ENCODE measurements at places on chromosomes 1 and 21.

GRCh38 chr1:8070381-8070811, 44.3 kb upstream of the ERRFI1 start:
- peak; percentile 91 for DNase-seq

- no peak for DNase-seq
Measured at GRCh38 chr1:147072482-147073432, 99.5 kb downstream of the PRKAB2 start.

- no peak for DNase-seq
Measured at GRCh38 chr1:25643929-25644328, 27.3 kb downstream of the MAN1C1 start.

- DNase-seq, result no peak
Measured at GRCh38 chr1:40884055-40884795, 22.1 kb upstream of the CITED4 start.

DNA sequence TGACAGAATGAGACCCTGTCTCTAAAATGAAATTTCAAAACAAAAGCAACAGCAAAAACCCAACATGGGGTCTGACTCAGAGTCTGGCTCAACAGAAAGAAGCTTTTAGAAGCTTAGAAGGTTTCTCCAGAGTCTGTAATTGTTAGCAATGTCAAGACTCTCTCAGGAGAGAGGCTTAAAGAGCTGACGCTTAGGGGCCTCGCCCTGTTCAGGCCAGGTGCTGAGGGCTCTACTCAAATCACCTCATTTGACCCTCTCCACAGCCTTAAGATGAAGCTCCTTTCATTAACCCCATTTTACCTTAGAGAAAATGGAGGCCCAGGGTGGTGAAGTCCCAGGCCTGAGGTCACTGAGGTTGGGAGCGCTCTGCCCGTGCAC, 5.3 kb upstream of the KIF17 start:
- DNase-seq, result peak; percentile 54

DNA sequence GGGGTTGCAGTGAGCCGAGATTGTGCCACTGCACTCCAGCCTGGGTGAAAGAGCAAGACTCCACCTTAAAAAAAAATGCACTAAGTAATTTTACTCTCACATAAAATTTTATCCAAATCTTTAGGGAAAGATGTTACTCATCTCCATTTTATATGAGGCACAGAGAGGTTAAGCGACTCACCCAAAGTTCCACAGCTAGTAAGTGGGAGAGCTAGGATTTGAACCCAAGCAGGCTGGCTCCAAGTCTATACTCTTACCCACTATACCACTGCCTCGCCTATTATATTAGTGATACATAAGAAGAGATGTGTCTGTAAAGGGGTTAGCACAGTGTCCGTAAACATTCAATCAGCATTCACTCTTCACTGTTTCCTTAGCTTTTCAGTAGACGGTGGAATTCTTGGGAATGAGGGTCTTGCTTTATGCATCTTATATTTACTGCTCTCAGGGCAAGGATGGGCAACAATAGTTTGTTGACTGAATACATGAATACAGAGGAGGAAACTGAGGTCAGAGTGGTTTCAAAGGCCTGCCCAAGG, 15.1 kb downstream of the LDLRAD2 start:
- no peak for DNase-seq

DNA sequence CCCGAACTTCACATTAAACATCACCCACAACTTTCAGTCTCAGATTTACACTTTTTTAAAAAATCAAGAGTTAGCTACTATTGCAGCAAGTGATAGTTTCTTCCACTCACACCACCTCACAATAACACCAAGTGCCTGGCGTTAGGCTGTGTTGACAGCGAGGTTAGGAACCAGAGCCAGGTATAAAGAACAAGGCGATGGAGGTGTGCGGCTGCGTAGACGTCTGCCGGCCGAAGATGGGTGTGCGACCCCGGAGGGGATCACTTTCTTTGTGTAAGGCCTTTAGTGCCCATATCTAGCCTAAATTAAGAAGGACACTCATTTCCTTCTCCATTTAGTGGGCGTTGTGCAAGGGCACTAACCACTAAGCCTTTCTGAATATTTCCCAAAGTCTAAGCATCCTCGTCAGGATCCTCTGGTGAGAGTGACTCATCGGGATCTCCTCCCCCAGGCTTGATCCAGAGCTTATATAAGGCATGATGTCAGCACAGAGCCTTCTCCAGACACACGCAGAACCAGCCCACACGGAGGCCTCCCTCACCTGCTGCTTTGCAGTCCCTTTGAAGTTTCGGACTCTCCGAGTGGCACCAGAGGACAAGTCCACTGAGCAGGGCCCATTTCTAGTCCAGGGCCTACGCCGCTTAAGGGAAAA, 11.8 kb downstream of the NHLH2 start:
- DNase-seq, result no peak

DNA sequence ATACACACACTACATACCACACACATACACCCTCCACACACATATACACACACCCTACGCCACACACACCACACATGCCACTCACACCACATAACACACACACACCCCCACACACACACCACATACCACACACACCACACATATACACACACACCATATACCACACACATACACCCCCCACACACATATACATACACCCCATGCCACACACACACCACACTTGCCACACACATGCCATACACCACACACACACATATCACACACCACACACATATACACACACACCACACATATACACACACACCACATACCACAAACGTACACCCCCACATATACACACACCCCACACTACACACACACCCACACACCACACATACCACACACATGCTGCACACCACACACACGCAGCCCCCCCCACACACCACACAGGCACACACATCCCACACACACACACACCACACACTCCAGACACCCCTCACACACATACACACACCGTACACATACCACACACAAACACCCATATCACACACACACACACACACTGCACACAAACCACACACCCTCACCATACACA, 76.7 kb upstream of the TMPRSS2 start:
- DNase-seq, result no peak

- no peak for DNase-seq
Measured at GRCh38 chr1:117814856-117815797, 114.3 kb downstream of the GDAP2 start.

DNA sequence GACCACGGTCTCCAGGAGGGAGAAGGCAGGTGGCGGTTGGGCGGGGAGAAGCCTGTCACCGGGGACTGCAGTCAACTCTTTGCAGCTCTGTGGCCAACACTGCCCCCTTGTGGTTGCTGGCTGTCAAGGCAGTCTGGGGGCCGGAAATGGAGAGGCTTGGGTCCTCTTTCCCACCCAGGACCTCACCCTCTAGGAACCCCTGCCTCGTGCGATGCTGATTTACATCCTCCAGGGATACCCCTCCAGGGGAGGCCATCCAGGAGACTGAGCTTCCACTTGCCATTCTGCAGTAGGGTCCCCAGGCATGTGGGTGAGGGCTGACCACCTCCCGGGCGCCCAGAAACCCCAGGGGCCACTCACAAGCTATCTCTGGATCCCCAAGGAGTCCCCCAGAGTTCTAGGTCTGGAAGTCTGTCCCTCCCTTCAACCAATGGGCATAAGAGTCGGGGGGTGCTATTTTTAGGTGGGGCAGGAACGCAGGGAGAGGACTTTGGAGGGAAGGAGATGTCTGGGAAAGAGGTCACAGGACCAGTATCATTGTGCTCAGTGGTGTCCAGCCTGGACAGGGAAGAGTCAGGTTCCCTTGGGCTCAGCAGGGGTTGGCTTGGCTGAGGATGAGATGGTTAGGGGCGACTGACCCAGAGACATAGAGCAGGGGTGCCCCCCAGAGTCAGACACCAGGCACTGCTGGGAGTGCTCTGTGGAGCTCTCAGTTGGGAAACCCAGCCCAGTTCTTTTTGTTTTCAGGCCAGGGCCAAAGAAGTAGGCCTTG, 7.1 kb upstream of the GPR61 start:
- peak; percentile 45 for DNase-seq

DNA sequence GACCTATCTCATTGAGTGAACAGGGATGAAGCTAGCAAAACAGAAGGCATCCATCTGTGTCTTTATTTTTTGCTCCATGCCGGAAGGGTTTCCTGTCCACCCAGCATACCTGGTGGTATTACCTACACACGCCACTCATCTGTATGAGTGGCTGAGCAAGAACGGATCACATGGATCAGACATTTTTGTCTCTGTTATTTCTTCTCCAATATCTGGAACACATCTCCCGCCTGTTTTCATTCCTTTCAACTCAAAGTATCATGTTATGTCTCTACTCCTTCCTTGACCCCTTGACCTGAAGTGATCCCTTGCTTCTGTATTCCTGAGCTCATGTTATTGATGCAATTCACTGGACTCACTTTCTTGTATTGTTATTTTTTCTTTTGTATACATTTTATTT, 24.7 kb downstream of the ADAMTS1 start:
- no peak for DNase-seq

GRCh38 chr1:95384567-95384966, 150.6 kb downstream of the RWDD3 start:
- DNase-seq, result no peak

DNA sequence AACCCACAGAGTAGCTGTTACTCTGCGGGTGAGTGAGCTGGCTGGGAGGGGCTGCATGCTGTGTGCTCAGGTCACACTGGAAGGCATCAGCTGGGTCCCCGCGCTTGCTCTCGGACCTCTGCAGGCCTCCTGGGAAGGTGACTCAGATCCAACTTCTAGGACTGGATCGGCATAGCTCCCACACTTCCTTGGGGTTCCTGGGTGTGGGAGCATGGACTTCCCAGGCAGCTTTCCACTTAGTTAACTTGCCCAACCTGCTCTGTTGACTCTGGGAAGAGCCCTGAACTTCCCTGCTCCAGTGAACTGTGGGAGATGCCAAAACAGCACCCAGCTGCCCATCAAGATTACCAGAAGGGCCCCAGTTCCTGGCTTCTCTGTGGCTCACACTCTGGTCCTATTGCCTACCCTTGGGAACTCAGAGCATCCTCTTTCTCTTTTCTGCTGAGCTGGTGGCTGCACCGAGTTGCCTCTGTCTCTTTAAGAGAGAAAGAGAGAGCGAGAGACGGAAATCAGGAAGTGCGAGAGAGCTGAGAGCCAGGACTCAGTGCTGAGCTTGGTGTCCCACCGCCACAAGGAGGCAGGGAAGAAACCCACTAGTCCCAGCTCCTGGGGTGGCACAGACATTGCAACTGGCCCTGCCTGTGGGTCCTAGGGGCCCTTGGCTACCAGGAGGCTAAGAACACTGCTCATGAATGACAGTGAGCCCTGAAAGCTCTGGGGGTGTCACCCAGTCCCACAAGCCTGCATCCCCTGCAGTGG, at the start of gene IKBKE:
IKBKE (plus strand) TSS at position 544 of the 759 bp plus-strand sequence. CDS start 2,752 bp downstream, outside the sequence.
- DNase-seq, result peak; percentile 58
